Lower lobe of right lung (tissue), 2 donors: ENCODE measurements at places on chromosomes 2 and 18.

- no peak for DNase-seq
Observed at GRCh38 chr18:71374294-71375000, 1085.6 kb downstream of the SOCS6 start.

- no peak for DNase-seq
Observed at GRCh38 chr2:235497096-235497495, 3.3 kb downstream of the AGAP1 start.

DNA sequence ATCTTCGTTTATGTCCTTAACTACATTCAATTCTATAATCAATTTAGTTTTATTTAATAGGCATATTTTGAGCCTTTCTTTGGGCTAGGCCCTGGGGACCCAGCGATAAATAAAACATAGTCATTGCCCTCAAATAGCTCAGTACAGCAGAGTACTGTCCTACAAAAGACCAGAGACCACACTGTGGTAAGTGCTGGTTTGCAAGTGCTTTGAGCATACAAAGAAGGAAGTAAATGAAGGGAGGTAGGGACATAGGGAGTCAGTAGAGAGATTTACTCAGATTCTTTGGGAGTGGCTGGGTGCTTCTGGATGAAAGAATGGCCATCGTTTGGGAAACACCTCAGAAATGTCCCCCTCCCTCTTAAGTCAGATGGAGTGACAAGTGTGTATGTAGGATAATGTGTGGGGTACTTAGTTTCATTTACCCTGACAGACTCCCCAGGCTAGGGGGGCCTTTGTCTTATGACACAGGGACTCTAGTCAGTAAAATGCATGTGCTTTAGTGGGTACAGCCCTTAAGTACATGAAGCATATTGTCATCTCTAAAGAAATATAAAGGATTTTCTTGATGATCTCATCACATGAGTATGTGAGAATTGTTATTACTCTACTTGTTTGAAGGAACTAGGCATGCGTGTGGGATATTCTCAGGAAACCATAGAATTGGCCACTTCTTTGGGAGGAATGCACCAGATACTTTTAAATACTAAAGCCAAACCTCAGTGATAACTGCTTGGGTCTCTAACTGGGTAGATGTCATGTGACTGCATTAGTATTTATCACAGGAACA is 35.1 kb downstream of the MAPRE2 start:
- DNase-seq = no peak

GRCh38 chr2:18514526-18515461 is 45.7 kb downstream of the RDH14 start:
- no peak for DNase-seq

- DNase-seq = no peak
Observed at GRCh38 chr2:189425676-189426075, 15.6 kb upstream of the WDR75 start.

- no peak for DNase-seq
Observed at GRCh38 chr18:63801343-63801742, 26.1 kb downstream of the SERPINB7 start.

- DNase-seq = no peak
Observed at GRCh38 chr18:24013051-24013450, 1.5 kb upstream of the TTC39C start.

DNA sequence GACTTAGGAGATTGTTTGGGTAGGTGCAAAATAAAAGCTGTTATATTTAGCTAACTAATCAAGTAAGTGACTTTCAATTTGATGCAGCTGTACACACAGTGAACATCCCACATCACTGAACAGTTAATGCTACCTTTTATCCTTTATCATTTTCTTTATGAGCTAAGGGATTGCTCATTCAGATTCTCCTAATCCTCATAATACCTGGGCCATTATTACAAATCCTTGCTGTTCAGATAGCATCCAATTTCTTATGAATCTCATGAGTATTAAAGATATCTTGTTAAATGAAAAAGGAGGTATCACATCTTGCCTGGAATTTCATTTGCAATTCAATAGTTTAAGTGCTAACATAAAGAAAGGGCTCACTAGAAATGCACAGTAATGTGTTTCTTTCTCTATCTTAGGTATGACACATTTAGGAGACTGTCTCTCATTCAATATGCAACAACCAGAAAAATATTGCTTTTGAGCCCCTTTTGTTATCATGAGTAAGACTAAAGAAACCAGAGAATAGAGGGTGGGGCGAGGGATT is 918.5 kb downstream of the CBLN2 start:
- no peak for DNase-seq

DNA sequence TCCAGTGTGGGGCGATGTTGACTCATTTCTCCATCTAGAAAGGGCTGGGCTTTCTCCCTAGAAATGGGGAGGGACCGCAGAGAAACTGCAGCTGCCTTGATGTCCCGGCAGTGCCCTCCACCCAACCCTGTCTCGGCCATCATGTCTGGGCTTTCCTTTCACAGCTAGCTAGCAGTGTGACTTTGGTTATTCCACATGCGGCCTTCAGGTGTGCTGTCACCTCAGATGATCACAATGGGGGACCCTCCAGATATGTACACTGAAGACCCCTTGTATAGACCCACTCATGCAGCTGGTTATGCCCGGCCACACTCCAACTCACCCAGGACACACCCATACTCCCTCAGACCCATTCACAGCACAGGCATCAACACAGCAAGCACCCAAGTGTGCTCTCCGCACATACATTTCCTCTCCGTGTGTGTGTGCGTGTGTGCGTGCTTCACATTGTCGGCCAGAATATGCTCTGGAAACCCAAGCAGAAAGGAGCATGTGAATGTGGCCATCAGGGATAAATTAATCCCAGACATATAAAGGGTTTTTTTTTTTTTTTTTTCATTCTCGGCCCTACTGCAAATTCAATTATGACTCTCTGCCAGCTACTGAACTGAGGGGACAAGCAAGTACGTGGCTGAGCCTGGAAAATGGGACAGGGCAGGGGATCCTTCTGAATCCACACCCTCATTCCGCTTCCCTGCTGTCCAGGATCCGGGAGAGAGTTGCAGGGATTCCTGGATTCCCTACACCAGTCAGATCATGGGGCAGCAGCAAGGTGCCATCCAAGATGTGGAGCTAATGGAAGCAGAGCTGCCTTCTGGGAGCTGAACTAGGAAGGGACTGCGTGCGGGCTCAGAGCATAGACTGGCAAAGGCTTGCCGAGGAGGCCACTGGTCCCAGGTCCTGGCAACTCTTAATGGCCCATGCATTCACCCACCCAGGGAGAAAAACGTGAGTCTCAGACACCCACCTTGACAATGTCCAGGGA is 240.2 kb downstream of the DYSF start:
- DNase-seq = peak; percentile 13

- DNase-seq = no peak
Observed at GRCh38 chr2:52288596-52288995, 1256.7 kb upstream of the NRXN1 start.

DNA sequence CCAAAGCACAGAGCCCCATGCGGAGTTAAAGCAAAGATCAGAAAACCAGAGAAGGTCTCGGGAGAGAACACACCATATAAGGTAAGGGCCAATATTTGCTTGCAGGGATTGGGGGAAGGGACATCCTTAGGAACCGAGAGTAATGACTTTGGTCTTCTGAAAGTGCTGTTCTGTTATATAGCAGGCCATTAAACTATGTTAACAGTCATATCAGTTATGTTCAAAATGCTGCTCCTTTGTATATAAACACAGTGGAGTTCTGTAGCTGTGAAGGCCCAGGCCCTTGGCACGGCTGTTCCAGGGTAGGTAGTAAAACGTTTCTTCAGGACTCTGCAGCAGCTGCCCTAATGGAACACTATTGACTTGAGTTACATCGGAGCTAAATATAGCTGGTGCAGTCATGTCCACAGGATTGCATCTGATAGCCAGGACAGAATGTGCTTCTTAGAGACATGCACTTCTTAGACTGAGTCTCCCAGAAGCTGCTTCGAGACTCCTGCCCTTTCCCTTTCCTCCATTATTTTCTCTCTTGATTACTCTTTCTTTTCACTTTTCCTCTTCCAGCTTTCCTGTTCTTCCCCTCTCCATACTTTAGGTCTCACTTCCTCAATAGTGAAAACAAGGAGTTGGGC is 122.4 kb downstream of the SETBP1 start:
- no peak for DNase-seq

GRCh38 chr2:227450311-227450841 is 21.6 kb upstream of the AGFG1 start:
- no peak for DNase-seq

GRCh38 chr18:74625157-74625556 is 27.5 kb downstream of the ZNF407 start:
- DNase-seq = no peak

- DNase-seq = no peak
Observed at GRCh38 chr18:71873695-71874094, 670.4 kb downstream of the CBLN2 start.

DNA sequence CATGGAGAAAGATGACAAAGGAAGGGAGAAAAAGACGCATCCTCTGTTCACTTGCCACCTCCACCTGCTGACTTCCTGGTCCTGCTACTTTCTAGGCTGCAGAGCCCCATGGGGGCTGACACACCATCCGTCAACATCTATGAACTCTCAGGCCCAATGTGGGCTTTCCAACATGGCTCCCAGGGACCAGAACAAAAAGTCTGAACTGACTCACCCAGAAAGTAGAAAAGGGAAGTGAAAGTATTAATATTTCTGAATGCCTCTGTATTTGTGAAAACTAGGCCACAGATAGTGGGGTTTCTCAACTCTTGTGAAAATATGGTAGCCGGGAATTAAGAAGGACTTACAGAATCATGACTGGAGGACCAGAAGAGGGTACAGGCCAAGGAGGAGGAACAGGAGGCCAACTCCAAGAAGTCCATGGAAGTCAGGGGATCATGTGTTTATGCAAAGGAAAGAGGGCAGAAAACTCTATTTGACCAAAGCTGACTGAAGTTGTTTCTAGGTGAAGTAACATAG is 123.1 kb upstream of the CAB39 start:
- DNase-seq = no peak

GRCh38 chr2:33086400-33087015 is 139.8 kb downstream of the LTBP1 start:
- DNase-seq = no peak

DNA sequence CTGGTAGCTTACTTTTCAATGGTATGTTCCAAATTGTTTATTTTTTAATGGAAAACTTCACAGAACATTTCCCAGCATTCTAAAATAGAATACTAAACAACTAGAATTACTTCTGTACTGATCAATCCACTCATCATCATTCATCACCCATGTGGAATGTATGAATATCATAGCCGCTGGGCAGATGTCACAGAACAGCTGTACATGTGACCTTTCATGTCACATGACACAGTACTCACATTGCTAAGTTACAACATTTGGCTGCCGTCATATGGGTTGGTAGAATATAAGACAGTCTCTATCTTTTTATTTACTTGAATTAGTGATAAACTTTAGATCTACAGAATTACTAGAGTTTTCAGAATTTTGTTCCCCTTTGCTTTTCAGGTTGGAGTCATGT is 387.6 kb downstream of the ZEB2 start:
- no peak for DNase-seq

DNA sequence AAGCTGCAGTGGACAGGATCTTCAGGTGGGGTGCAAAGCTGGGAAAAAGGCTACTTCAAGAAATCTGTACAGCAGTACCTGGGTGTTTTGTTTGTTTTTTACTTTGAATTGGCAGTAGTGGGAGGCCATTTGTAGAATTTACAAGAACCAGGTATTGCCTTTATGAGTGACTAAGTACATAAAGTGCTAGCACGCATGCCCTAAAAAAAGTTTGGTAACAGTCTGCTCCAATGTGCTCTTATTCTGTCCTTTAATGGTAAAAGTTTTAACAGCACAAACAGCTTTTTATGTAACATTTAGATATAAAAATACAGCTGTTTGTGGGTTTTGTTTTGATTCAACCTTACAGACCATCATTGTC is 17.2 kb downstream of the REV1 start:
- no peak for DNase-seq

DNA sequence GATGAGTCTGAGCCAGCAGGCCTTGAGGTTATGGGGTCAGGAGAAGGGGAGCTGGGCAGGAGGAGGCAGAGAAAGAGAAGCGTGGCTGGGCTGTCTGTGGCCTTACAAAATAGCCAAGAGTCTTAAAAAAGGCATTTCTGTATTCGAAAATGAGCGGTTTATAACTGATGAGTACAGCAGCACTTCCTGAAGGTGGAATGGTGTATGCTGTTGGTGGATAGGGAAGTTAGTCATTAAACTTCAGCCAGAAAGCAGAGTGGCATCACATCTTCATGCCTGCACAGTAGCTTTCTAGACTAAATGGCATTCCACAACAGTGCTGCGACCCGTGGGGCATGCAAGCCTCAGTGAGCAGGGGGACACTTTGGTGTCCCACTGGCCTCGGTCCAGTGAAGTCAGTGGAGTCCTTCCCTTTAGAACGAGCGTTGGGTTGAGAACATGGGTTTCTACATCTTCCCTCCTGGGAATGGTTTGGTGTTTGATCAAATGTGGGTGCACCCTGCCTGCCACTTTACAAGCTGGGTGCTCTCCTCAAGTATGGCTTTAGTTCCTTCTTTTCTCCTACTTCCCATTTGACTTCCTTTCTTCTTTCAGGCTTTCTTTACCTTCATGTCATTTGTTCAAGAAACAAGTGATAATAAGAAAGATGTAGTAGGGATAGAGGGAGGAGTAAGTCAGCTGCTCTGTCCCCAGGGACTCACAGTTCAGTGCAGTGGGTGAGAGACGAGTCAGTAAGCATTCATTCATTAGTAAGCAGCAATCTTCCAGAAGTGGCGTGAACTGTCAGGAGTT is 96.3 kb downstream of the ARMC9 start:
- no peak for DNase-seq

DNA sequence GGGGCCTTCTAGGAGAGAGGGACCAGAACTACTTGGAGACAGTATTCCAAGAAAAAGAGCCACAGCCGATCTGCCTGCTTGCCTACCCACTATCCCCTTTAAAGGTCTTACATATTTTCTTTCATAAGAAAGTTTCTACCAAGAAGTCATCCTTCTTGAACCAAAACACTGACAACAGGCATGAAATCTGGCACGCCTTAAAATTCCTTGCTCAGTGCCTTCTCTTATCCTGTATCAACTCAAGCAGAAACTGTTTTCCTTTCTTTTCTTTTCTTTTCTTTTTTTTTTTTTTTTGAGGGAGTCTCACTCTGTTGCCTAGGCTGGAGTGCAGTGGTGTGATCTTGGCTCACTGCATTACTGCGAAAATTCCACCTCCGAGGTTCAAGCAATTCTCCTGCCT is 48.3 kb upstream of the ZFP36L2 start:
- DNase-seq = no peak

GRCh38 chr2:48750128-48750739 is 5.3 kb downstream of the LHCGR start:
- DNase-seq = no peak

DNA sequence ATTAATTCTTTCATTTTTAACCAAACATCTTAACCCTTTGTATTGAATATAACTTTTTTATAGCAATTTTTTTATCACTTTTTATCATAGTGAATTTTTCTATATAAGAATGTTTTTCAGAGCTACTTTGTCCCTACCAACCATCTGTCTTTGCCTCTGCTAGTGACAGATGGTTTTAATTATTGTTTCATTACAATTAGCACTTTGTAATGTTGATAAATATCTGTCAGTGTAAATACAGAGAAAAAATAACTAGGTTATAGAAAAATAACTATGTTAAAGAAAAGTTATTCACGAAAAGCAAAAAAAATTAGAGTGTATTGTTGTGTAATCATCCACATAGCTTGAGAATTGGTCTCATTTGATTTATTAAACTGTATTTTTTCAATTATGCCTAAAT is 91.0 kb upstream of the CDH19 start:
- no peak for DNase-seq
